ENCODE measurements at places on chromosomes 16 and 17.

- DNase-seq = peak; percentile 33
Measured at GRCh38 chr17:41211845-41212466, 14.5 kb upstream of the KRTAP9-2 start.

GRCh38 chr17:40219594-40220338 lies 662 bp downstream of the WIPF2 start:
- DNase-seq = peak; percentile 77

DNA sequence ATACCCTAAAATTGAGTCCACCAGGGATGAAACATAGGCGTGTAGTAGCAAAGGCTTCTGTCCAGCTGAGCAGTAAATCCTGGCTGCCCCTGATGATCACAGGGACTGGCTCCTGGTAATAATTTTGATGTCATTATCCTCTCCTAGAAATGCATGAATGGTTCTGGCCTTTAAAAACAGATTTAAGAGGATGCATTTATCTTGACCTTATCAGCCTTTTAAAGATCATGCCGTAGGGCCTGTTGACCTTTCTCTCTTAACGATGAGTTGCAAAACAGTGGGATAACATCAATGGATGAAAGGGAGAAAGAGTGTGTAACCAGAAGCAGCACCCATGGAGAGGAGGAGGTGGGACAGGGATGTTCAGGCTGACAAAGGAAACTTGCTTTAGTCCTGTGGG lies 128.5 kb downstream of the CA10 start:
- DNase-seq = no peak

- no peak for DNase-seq
Measured at GRCh38 chr17:80395402-80396151, 19.4 kb upstream of the ENDOV start.

GRCh38 chr16:35714665-35715064 lies 2255.3 kb downstream of the TP53TG3F start:
- DNase-seq = no peak

- no peak for DNase-seq
Measured at GRCh38 chr16:27547851-27548250, 1.9 kb downstream of the GTF3C1 start.

DNA sequence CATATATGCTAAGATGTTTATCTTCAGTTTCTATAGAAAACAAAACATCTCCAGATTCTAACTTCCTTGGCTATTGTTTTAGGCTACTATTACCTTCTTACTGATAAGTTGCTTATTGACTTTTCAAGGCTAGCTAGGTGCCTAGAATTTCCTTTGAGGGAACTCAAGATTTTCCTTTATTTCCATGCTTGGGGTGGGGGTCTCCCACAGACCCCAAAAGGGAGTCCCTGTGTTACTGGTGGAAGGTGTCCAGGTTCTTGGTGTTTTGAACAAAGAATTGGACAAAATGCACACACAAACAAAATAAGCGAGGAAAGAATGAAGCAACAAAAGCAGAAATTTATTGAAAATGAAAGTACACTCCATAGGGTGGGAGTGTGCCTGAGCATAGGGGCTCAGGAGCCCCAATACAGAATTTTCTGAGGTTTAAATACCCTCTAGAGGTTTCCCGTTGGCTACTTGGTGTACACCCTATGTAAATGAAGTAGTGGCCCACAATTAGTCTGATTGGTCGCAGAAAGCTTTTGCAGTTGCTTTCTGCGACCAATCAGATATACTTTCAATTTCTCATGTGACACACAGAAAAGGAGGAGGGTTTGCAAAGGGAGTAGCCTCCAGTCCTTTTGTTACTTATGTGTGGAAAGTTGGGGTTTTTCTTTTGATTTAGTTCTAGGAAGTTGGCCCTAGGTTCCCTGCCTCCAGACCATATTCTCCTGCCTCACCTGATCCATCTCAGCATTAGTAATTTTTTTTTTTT lies 67.5 kb downstream of the MARF1 start:
- DNase-seq = no peak

DNA sequence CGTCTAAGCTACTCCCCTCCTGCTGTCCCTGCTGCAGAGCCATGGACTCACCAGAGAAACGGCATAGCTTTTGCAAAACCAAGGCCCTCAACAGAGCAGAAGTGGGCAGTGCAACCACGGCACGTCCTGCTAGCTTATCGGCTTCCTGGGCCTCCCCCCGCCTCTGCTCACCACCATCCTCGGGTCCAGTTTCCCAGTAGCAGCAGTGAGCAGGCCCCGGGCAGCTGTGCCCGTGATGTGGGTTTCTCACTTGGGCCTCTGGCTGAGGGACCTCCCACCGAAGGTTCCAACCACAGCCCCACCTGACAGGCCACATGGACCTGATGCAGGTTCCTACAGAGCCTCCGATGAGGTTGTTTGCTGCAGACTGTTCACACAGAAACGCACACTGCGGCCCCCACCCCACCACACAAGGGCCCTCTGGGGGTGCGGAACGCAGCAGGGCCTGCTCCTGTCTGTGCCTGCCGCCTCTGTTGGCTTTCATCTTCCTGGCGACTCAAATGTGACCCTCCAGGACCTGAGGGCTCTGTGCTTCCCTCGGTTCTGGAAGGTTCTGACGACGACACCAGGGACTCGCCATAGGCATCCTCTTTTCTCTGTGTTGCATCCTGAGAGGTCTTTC lies 24.8 kb downstream of the PDIA2 start:
- DNase-seq = no peak

DNA sequence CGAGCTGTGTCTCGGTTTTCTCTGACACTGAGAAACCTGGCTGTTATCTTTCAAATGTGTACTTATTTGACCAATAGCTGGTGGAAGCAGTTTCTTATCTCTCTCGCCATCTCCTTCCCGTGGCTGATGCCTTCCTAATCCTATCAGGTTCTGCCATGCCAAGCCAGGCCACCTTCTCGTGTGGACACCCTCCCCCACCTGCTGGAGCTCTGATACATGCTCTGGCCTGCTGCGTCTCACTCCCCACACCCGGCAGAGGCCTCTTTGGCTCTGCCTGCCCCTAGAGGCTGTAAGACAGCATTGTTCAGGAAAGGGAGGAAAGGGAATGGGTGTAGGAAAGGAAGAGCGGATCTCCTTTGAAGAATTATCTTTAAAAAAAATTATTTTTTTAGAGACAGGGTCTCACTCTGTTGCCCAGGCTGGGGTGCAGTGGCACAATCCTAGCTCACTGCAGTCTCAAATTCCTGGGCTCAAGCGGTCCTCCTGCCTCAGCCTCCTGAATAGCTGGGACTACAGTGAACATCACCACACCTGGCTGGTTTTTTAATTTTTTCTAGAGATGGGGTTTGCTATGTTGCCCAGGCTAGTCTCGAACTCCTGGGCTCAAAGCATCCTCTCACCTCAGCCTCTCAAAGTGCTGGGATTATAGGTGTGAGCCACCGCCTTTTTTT lies 7.5 kb upstream of the ARMC5 start:
- peak; percentile 79 for DNase-seq

DNA sequence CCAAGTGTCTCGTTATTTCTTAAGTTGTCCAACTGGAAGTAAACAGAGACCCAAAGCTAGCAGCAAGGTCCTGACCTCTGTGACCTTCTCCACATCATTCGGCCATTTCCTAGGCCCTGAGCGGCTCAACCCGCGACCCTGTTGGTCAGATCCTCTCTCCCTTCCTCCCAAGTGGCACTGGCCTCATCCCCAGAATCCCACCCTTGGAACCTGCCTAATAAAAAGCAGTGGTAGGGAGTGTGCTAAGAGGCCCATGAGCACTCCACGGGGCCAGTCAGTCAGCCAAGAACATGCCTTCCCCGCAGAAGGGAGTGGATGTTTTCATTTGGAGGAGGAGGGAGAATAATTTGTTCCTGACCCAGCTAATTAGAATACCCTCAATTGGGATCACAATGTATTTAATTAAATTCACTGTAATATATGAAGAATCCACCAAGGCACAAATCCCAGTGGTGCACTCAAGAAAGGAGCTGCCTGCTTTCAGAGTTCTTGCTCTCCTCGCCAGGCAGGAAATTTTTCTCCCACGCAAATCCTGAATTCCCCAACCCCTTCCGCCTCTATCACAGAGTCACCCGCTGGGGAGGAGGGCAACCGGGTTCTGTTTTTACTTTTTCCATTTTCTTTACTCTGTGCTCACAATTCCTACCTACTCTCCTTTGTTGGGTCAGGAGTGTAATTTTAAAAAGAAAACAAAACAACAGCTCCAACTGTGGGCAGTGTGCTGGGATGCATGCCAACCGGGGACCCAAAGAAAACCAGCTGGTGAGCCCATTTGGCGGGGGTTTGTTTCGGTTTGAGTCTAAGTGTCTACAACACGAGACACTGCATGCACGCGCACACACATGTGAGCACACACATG lies 153.4 kb downstream of the ZFHX3 start:
- DNase-seq = peak; percentile 70

DNA sequence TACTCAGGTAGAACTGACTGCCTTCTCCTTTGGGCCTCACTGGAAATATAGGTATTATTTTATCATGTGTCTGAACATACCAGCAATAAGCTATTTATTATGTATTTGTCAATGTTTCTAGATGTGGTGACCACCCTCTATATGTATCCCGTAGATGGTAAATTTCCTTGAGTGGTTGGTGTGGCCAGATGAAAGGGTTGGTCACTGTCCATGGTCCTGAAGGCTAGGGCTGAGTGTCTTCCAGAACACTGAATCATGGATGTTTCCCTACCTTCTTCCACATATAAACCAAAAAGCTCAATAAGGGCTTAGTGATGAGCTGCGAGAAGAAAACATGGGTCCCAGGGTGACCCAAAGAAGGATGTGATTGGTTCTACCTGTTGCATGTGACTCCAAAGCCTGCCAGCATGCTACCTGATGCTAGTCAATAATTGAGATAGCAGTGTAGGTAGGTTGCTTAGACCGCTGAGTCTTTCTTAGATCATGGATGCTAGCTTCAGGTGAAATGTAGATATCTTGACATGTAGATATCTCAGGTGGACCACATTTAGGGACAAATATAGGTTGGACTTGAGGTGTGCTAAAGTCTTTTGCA lies 150.3 kb downstream of the ASIC2 start:
- peak; percentile 2 for DNase-seq

GRCh38 chr16:68232335-68232734 lies 3.6 kb downstream of the ESRP2 start:
- no peak for DNase-seq

DNA sequence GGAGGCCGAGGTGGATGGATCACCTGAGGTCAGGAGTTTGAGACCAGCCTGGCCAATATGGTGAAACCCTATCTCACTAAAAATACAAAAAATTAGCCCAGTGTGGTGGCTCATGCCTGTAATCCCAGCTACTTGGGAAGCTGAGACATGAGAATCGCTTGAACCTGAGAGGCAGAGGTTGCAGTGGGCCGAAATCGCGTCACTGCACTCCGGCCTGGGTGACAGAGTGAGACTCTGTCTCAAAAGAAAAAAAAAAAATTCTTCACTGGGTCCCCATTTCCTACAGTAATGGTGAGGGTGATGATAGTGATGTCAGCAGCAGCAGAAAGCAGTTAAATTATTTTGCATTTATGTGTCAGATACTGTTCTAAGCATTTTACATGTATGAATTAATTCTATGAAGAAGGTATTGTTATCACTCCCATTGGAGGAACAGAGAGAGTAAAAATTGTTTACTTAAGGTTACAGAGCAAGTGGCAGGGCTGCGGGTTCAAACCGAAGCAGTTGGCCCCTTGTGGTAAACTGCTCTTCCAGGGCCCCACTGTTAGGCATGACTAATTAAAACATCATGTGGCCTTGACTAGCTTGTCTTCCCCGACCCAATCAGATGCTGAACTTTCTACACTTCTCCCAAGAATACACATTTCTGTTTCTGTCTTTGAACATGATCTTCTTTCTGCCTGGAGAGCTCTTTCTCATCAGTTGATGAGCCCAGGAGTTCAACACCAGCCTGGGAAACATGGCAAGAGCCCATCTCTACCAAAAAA lies 45.8 kb downstream of the STAT3 start:
- peak; percentile 59 for DNase-seq

DNA sequence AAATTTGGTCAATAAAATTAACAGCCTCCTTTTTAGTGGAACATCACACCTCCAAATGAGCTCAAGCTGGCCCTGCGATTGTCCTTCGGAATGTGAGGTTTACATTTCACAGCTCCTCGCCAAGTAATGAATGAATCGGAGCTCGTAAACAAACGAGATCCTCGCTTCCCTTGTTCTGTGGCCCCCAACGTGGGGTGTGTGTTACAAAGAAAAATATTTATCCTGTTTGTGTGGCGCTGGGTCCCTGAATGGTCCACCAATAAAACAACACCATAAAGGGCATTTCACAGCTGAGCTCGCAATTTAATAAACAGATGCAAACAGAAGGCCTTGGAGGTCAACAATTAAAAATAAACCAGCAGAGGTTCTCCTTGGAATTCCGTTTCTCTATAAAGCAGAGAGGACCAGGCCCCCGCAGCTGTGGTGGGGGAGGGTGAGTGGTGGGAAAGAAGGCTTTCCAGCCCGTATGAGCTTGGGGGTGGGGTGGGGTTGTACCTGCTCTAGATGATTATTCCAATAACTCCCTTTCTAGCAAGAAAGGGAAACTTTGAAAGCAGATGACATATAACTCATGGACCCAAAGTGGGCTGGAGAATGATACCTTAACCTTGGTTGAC lies 393.9 kb upstream of the SALL1 start:
- no peak for DNase-seq

- DNase-seq = no peak
Measured at GRCh38 chr17:74528491-74529199, 2.6 kb downstream of the CD300LB start.

- no peak for DNase-seq
Measured at GRCh38 chr16:11308493-11309283, 27.6 kb upstream of the PRM1 start.

DNA sequence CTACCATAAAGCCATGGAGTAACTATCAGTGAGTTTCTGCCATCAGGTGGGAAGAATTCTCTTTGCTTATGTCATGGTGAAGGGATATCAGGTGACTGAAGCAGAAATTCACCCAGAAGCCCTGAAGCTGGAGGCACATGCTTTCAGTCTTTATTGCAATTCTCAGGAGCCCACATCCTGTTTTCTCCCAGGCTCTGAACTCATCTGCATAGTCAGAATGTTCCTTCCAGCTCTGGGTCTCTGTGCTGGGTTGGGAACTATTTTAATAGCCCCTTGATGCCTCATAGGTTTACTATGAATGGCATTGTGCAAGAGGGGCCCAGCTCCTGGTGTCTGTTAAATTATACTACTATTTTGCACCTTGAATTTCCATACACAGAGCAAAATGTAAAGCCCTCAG lies 198.4 kb upstream of the SOX9 start:
- peak; percentile 8 for DNase-seq

DNA sequence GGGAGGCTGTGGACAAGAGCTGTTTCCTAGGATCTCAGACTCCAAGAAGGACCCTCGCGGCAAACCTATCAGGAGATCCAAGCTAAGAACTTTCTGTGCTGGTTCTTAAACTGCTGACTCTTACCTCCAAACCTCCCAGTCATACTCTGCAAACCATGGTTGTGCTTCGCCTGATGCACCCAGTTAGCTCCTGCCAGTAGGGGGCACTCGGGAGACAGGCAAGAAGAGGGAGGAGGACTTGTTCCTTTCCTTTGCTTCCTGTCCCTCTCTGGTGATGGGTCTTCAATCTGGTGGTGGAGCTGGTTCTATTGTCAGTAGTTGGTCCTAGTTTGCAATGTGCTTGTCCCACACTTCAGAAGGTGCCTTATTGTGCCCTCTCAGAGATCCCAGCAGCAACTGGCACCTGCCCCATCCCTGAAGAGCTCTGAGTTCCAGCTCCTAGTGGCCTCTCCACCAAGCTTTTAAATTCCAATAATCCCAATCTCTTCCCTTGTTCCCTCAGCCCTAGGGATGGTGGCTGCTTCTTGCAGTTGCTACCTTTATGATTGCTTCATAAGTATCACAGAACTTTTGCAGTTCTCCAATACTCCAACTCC lies 113.5 kb upstream of the RPL38 start:
- no peak for DNase-seq

Data from adipocyte (in vitro differentiated cells).